ENCODE measurements at places on chromosomes 11 and 22.

DNA sequence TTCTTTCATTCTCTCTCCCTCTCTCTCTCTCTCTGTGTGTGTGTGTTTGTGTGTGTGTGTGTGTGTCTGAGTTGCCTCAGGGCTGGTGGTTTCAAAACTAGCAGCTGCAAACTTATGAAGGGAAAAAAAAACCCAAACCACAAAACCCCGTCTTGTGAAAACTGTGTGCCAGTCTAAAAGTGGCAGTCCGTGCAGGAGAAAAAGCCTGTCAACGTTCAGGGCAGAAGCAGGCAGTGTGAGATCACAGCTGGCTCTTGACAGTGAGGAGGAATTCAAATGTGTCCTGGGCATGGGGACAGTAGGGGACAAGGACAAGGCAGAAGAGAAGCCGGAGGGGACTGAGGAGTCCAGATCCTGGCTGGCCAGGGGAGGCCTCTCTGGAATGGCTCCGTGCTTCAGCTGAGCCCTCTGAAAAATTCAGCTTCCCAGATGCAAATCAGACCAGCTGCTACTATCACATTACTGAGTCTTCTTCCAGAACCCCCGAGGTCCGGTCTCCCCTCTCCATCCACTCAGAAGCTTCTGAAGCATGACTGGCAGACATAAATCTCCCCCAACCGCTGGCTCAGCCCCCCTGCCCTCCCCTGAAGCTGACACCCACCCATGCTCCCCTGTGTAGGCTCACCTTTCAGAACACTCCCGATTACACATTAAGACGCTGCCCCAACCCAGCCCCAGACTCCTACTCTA lies 31.9 kb downstream of the FLI1 start:
- peak; percentile 47 for DNase-seq

DNA sequence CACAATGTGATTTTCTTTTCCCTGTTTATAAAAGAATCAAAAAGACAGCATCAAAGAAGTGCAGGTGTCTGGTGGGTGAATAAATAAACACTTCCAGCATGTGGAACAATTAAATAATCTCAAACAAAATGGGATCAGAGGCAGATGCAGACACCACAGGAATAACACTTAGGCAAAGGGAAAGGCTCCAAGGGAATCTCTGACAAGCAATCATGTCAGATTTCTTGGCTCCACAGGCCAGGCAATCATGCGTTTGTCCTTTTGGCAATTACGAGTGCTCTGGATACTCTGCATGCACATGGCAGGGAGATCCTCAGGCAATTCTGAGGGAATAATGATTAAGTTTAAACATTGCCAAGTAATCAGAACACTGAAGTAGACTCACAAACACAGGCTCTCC lies 403.5 kb upstream of the LUZP2 start:
- no peak for DNase-seq

- DNase-seq: no peak
These were observed 51.2 kb upstream of the BIRC3 start for GRCh38 chr11:102266099-102266498.

DNA sequence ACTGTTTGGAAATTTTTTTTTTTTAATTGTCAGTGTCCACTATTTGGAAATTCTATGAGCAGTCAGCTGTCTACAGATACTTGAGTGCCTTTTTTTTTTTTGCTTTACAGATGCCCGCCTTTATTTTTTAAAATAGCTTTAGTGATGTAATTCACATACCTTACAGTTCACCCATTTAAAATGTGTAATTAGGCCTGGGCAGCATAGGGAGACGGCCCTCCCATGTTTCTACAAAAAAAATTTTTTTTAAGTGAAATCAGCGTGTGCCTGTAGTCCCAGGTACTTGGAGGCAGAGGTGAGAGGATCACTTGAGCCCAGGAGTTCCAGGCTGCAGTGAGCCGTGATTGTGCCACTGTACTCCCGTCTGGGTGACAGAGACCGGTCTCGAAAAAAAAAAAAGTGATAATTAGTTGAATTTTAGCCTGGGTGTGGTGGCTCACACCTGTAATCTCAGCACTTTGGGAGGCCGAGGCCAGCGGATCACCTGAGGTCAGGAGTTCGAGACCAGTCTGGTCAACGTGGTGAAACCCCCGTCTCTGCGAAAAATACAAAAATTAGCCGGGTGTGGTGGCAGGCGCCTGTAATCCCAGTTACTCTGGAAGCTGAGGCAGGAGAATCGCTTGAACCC lies 1.5 kb downstream of the ZNF143 start:
- no peak for DNase-seq

GRCh38 chr22:30754971-30755758 lies 60.5 kb downstream of the OSBP2 start:
- DNase-seq: peak; percentile 91

DNA sequence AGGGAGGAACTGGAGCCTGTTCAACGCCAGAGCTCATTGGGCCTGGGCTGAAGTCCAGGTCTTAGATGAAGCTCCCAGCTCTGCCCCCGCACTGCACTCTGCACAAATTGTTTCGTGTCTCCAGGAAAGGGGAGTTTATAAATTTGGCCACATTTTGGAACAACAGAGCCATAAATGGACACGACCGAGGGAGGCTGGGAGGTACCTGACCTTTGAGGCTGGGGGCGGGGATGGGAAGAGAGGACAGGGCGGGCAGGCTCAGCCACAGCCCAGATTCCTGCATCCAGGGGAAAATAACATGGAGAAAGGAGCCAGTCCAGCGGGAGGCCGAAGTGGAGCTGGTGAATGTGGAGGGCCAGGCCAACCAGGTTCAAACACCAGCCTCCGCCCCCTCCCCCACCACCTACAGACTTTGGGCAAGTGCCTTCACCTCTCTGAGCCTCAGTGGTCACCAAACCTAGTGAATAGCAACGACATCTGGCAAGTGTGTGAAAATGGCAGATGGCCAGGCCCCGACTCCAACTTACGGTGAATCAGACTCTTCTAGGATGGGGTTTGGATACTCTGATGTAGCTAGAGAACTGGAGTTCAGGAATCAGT lies 36.8 kb upstream of the SMTN start:
- peak; percentile 68 for DNase-seq

DNA sequence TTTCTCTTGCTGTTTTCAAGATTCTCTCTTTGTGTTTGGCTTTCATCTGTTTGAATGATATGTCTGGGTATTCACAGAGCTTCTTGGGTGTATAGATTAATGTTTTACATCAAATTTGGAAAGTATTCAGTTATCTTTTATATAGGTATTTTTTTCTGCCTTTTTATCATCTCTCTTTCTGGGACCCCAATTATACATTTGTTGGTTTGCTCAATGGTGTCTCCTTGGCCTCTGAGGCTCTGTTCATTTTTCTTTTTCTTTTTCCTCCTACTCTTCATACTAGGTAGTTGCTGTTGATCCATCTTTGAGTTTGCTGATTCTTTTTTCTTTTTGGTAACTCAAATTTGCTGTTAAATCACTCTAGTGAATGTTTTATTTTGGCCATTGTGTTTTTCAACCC lies 14.3 kb downstream of the PLAAT5 start:
- DNase-seq: no peak

GRCh38 chr22:47357086-47357485 lies 594.6 kb downstream of the TBC1D22A start:
- DNase-seq: no peak

DNA sequence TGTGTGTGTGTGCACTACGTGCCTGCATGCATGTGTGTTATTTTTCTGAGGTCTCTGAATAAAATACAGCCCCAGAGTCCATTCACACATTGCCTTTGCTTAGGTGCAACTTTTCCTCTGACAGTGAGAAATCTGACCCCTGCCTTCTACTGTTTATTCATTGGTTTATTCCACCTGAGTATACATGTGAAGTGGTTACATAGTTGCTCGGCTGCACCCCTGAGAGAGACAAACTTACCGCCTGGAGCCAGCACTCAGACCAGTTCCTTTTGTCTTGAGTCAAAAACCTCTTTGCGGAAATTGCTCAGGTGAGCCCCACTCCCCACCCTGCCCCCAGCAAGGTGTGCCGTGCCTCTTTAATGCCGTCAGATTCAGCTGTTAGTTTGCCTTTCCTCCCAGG lies 363.6 kb downstream of the BRD1 start:
- DNase-seq: no peak

- DNase-seq: peak; percentile 73
These were observed 111.6 kb downstream of the RASSF10 start for GRCh38 chr11:13120691-13121090.

DNA sequence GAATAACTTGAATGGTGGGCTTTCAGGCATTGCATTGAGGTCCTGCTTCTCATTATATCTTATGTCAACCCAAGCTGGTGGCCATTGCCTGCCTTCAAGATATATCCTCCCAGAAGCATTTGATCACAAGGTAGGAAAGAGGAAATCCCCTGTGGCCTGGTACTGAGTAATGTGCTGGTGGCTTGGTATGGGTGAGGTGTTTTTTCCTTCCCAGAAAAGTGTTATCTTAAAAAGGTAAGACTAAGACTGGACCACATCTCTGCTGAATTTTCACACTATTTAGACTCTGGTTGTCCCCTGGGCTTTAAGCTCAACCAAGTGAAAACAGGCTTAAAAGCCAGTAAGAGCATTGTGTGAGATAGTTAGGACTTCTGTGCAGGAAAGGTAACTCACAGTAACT lies 3.7 kb downstream of the INSC start:
- no peak for DNase-seq

DNA sequence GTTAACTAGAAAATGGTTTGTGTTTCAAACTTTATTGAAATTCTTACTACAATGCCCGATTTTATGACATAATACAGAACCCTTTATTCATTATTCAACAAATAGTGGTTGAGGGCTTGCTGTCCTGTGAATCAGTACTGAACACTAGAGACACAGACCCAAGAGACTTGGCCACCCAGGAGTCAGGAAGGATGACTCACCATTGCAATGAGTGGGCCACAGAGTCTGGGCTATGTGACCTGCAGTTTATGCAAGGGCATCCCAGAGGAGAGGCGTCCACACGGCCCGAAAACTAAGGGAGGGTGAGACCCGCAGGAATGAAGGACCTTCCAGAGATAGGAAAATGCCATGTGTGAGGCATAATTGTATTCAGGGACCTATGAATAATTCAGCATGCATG lies 143.8 kb upstream of the DDI1 start:
- DNase-seq: peak; percentile 38

- DNase-seq: no peak
These were observed 33.7 kb upstream of the EI24 start for GRCh38 chr11:125535585-125535984.

Measured in foreskin fibroblast (primary cell).